CD4-positive, alpha-beta memory T cell (primary cell): ENCODE measurements at places on chromosomes 16 and 17. TPM values are rescaled to one million over a fixed set of nuclear protein-coding genes. Genes with fewer than 3 reads are reported as not detected.

- no peaks in the 10 kb centered on the region for H3K36me3 ChIP-seq
- peak; percentile 94 for DNase-seq
- peak within 1 kb of the TSS; percentile 95 for H3K4me3 ChIP-seq
- H3K27me3 ChIP-seq = no peaks in the 10 kb centered on the region
- peak within 1 kb of the TSS; percentile 93 for H3K27ac ChIP-seq
Observed at GRCh38 chr17:11997147-11997971, at the start of gene ZNF18. TSS of gene ZNF18 (minus strand) at chr17:11997475. CDS start at chr17:11992829, 4,646 bp downstream.

- peaks cover 19% of the 10 kb centered on the region for H3K36me3 ChIP-seq
- no peaks in the 10 kb centered on the region for H3K27me3 ChIP-seq
- peak overlapping the region; percentile 96 for H3K4me3 ChIP-seq
- H3K27ac ChIP-seq = peak overlapping the region; percentile 65
- DNase-seq = peak; percentile 45
- peaks cover 66% of the 10 kb centered on the region for H3K4me1 ChIP-seq
Observed at GRCh38 chr17:7885367-7886226, 3.0 kb upstream of the CHD3 start.

The SP6 gene
- not detected for total RNA-seq

The OTOP2 gene
- not detected for total RNA-seq
